ENCODE measurements at places on chromosomes 5 and 9. TPM values are rescaled to one million over a fixed set of nuclear protein-coding genes. Genes with fewer than 3 reads are reported as not detected.

NIPSNAP3A gene
- total RNA-seq, result 9.0 TPM

ST6GALNAC4 gene
- total RNA-seq, result 20.4 TPM

ADAMTSL1 gene
- total RNA-seq, result not detected

- no peak overlapping the region for H3K27ac ChIP-seq
- H3K36me3 ChIP-seq, result no peaks in the 10 kb centered on the region
- no peaks in the 10 kb centered on the region for H3K4me1 ChIP-seq
- no peak for DNase-seq
- H3K4me3 ChIP-seq, result no peak overlapping the region
- H3K27me3 ChIP-seq, result no peaks in the 10 kb centered on the region
Observed at GRCh38 chr5:122693963-122694362, 80.9 kb upstream of the SNX2 start.

- no peaks in the 10 kb centered on the region for H3K36me3 ChIP-seq
- H3K27ac ChIP-seq, result peak overlapping the region; percentile 39
- peaks cover 13% of the 10 kb centered on the region for H3K4me1 ChIP-seq
- no peak for DNase-seq
- H3K27me3 ChIP-seq, result no peaks in the 10 kb centered on the region
Observed at GRCh38 chr5:95779611-95780010, 42.9 kb downstream of the GLRX start.

GRCh38 chr5:62143268-62144229 lies 162.5 kb upstream of the KIF2A start:
- H3K4me1 ChIP-seq, result no peaks in the 10 kb centered on the region
- H3K27ac ChIP-seq, result no peak overlapping the region
- no peaks in the 10 kb centered on the region for H3K27me3 ChIP-seq
- H3K4me3 ChIP-seq, result no peak overlapping the region
- DNase-seq, result no peak

DNA sequence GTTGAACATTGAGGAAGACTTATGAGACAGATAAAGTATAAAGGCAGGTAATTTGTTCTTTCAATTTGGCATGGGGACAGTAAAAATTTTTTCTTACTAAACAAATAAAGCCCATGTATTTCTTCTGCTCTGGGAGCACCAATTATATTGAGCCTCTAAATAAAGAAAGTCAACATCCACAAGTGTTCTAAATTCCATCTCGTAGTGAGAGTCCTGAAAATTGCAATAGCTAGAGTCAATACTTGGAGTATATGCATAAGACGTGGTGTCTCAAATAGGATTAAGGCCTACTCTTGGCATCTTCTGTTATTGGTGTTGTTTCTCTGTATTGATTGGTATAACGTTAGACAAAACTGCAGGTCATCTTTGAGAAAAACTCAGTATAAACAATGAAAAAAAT lies 120.5 kb upstream of the CDKN2B start:
- H3K27ac ChIP-seq, result no peak overlapping the region
- no peak overlapping the region for H3K4me3 ChIP-seq
- no peak for DNase-seq

DNA sequence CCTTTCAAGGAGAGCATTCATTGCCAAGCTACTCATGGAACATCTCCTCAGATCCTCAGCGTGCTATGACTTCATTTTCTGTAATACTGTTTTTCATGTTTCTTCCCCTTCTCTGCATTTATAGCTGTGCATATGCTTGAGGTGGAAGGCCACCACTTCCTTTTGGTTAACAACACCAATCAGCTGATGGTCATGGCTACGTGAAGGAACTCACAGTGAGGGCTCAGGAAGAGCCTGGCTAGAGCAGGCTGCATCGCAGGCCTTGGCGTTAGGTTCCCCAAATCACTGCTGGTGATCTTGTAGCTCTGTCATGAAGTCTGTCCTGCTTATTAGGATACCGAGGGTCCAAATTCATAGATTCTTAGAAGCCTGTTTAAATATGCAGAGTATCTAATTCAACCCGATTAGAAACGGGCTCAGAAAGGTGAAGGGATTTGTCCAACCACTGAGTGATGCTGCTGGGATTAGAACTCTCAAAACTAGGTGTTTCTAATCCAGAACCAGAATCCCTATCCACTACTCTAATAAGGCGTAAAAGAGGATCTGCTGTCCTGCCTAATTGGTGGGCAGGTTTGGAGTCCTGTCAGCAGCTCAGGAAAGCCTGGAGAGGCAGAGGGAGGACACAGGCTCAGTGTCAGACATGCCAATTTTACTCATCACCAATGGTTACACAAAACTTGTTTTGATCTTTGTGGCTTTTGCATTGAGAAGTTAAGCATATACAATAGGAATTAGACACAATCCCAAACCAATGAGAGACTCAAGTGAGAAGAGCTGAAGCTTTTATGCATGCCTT lies 7.5 kb downstream of the SYK start:
- DNase-seq, result peak; percentile 50
- peaks cover 39% of the 10 kb centered on the region for H3K4me1 ChIP-seq
- no peaks in the 10 kb centered on the region for H3K27me3 ChIP-seq

- H3K4me1 ChIP-seq, result no peaks in the 10 kb centered on the region
- no peaks in the 10 kb centered on the region for H3K27me3 ChIP-seq
- H3K36me3 ChIP-seq, result no peaks in the 10 kb centered on the region
- no peak overlapping the region for H3K27ac ChIP-seq
Observed at GRCh38 chr9:134836406-134836970, 44.1 kb upstream of the FCN2 start.

- H3K4me3 ChIP-seq, result no peak overlapping the region
- no peak overlapping the region for H3K27ac ChIP-seq
- DNase-seq, result no peak
- no peaks in the 10 kb centered on the region for H3K36me3 ChIP-seq
Observed at GRCh38 chr5:74325866-74326265, 314.7 kb downstream of the ENC1 start.

DNA sequence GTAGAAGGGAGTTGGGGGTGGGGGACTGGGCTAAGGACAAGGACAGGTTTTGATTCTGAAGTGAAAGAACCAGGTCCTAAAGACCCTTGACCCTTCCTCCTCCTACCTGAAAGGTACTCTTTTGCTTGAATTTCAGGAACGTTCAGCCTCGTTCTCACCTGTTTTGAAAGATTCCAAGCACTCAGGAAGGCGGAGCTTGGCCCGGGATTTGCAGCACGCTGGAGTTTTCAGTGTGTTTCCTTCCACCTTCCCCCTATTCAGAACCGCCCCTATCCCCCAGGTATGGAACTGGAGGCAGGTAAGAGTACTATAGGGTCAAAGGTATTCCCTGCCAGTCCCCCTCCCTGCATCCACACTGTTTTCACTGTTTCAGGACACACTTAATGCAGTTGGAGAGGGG lies 7.1 kb downstream of the EGR1 start:
- no peaks in the 10 kb centered on the region for H3K4me1 ChIP-seq
- no peaks in the 10 kb centered on the region for H3K27me3 ChIP-seq
- no peak overlapping the region for H3K4me3 ChIP-seq

- no peak overlapping the region for H3K27ac ChIP-seq
- H3K36me3 ChIP-seq, result no peaks in the 10 kb centered on the region
- H3K27me3 ChIP-seq, result no peaks in the 10 kb centered on the region
- no peak for DNase-seq
Observed at GRCh38 chr5:10348258-10348657, 5.2 kb upstream of the MARCHF6 start.

GRCh38 chr9:120383611-120383998 lies 196.4 kb downstream of the CDK5RAP2 start:
- H3K4me3 ChIP-seq, result no peak overlapping the region
- no peaks in the 10 kb centered on the region for H3K27me3 ChIP-seq
- no peaks in the 10 kb centered on the region for H3K36me3 ChIP-seq
- no peak for DNase-seq

Measured in natural killer cell (primary cell).